Activated CD4-positive, alpha-beta T cell treated with anti-CD3 and anti-CD28 coated beads, Interleukin-2, amount 10 ng/mL, durations not matched to agents 7 days and 5 days (primary cell): ENCODE measurements at places on chromosomes 11 and 22. TPM values are rescaled to one million over a fixed set of nuclear protein-coding genes. Genes with fewer than 3 reads are reported as not detected.
A peak's percentile ranks its signal among the peaks of the same experiment; 100 is the strongest.

- DNase-seq: no peak
Observed at GRCh38 chr11:56977314-56977713, 11.4 kb upstream of the OR5AK2 start.

DNA sequence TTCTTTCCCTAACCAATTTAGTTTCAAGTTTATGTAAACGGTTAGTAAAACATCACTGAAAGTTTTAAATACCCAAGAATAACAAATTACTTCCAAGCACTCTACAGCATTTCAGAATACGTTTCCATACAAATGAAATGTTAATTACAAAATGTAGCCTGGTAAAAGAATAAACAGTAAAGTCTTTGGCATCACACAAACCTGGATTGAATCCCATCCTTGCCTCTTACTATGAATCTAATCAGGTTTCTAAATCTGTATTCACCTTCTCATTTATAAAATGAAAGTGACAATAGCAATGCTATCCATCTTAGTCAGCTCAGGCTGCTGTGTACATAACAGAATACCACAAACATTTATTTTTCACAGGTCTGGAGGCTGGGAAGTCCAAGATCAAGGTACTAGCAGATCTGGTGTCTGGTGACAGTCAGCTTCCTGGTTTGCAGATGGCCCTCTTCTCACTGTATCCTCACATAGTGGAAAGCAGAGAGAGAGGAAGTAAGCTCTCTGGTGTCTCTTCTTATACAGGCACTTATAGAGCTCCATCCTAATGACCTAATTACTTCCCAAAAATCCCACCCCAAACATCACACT lies 19.2 kb downstream of the FAM168A start:
- peak; percentile 10 for DNase-seq

GRCh38 chr22:50274311-50274710 lies 4.1 kb upstream of the MAPK11 start:
- DNase-seq: peak; percentile 59

- DNase-seq: no peak
Observed at GRCh38 chr11:67308031-67308866, 4.9 kb downstream of the SSH3 start.

- DNase-seq: no peak
Observed at GRCh38 chr11:117185736-117186430, 7.3 kb downstream of the SIDT2 start.

DNA sequence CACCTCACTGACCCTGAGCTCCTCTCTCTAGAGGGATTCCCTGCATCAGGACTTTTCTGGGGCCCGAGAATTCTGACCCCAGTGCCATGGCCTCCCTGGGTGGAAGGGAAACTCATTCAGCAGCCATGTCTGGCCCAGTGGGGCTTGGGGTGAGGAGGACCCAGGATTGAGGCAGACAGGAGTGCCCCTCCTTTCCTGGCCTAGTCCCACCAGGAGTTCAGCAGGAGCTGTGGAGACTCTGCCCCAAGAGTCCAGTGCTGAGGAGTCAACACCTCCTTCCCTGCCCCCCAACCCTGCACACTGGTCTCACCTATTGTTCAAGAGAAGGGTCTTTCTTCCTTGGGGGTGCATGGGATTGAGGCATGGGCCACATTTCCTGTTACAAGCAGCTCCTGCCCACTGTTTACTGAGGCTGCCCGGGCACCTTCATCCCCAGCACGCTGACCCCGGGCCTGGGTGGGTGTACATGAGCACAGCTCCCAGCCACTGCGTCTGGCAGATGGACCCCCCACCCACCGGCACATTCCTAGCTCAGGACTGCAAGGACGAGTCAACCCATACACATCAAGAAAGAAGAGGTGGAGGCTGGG lies 33.9 kb downstream of the ALX4 start:
- no peak for DNase-seq

Gene ZBTB16
- 7.6 TPM for total RNA-seq

DNA sequence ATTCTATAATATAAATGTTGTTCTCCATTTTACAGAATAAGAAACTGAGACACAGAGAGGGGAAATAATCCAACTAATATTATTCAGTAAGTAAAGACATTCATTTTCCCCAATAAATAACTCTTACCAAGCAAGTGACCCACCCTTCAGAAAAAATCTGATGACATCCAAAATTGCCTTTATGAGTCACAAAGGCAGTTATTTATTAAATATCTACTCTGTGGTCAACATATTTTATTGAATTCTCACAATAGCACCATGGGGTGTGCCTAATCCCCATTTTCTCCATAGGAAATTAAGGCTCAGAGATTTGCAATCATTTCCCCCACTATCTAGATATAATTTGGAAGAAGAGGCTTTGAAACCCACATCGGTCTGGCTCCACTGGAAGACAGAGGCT lies 161.5 kb upstream of the ISX start:
- DNase-seq: no peak

DNA sequence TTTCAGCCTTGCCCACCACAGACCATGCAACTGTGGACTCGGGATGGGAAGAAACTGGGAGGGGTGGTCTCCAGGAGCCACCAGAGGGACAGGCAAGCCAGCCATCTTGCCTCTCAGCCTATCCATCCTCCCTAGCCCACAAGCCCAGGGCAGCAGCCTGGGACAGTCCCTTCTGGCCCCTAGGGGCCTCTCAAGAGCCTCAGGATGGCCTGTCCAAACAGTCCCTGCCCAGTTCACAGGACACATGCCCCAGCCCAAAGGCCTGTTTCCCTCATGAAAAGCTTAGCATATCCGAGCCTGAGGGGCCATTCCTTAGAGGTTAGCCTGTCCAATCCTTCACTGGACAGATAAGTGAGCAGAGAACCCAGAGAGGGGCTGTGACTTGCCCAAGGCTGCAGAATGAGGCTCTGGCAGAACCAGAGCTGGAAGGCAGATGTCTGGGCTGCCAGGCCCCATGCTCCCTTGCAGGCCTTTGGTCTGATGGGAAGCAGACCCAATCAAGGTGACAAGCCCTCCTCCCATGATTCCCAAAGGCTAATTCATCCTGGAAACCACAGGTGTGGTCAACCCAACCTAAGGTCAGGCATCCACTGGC lies 28.2 kb downstream of the LRRC10B start:
- DNase-seq: no peak

GRCh38 chr11:129224538-129224937 lies 32.4 kb upstream of the ARHGAP32 start:
- DNase-seq: no peak

- DNase-seq: no peak
Observed at GRCh38 chr11:122813894-122814270, 24.4 kb upstream of the CRTAM start.

Gene RCN1
- total RNA-seq: 16.8 TPM

GRCh38 chr11:118079491-118079890 lies 2.6 kb downstream of the TMPRSS4 start:
- DNase-seq: no peak

Gene SLC22A12
- total RNA-seq: not detected

GRCh38 chr11:117146521-117146920 lies 2.4 kb downstream of the PAFAH1B2 start:
- no peak for DNase-seq

DNA sequence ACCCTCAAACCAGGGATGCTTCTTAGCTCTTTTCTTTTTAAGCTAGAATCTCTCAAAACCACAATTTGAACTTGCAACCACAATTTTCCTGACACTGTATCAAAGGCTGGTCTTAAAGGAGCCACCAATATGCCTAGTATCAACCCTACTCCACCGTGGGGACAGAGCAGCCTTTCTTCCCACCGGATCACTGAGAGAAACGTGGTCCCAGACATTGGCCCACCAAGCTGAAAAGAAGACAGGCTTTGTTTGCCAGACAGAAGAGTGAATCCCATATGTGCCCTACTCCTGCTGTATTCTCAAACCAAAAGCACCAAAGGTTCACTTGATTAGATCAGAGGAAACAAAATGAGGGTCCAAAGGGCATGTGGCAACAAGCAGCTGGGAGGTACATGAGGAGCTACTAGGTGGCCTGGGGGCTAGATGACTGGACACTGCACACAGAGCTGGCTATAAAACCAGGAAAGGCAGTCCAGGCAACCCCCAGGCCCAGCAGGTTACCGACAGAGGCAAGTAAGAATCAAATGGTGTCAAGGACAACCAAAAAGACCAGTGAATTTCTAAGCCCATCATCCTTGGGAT lies 3.6 kb upstream of the VWCE start:
- DNase-seq: no peak

DNA sequence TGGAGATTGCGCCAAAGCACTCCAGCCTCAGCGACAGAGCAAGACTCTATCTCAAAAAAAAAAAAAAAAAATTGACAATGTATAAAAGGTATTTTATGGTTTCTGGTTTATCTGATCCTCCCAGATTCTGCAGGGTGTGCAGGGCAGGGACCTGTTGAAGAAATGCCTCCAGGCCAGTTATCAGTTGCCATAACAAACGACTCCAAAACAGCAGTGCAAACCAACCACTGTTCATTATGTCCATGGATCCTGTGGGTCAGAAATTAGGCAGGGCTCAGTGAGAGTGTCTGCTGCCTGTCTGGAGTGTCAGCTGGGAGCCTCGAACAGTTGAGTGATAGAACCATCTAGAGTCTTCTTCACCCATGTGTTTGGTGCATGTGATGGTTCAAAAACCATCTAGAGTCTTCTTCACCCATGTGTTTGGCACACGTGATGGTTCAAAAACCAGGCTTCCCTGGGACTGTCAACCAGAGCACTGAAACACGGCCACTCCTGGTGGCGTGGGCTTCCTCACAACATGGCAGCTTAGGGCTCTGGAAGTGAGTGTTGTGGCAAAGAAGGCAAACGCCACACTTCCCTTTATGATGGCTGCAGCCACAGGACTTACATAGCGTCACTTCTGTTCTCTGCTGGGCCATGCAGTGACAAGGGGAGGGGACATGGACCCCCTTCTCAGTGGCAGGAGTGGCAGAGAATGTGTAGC lies 115.1 kb upstream of the CRYBB3 start:
- DNase-seq: no peak

Gene SCGB1D2
- total RNA-seq: not detected

Gene GGTLC2
- total RNA-seq: not detected

GRCh38 chr11:65211293-65212105 lies 29.8 kb downstream of the CAPN1 start:
- no peak for DNase-seq

DNA sequence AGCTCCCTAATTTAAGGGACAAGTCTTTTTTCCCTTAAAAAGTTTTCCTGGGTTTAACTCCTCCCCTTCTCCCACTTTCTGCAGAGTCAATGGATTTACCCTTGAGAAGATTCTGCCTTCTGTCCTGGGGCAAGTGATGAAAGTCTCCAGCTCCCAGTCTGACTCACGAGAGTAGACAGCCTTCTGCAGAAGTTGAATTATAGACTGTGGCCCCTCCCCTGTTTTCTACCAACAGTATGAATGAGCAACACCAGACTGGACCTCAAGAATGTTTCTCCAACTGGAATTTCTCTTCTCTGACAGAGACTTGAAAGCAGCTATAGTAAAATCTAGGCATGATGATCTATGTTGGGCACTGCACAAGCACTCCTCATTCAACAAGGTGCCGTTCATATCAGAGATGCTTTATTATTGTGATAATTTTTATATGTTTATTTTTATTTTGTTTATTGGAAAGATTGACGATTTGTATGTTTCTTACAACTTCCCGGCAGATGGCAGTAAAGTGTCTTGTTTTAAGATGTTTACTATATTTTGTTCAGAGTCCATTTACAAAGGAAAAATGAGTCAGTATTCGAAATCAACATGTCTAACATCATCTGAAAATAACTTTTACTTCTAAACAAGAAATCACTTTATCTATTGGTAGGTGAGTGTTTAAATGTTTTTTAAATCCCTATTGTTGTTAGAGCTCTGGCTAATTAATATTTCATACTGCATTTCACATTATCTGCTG lies 56.6 kb downstream of the LMO2 start:
- no peak for DNase-seq

DNA sequence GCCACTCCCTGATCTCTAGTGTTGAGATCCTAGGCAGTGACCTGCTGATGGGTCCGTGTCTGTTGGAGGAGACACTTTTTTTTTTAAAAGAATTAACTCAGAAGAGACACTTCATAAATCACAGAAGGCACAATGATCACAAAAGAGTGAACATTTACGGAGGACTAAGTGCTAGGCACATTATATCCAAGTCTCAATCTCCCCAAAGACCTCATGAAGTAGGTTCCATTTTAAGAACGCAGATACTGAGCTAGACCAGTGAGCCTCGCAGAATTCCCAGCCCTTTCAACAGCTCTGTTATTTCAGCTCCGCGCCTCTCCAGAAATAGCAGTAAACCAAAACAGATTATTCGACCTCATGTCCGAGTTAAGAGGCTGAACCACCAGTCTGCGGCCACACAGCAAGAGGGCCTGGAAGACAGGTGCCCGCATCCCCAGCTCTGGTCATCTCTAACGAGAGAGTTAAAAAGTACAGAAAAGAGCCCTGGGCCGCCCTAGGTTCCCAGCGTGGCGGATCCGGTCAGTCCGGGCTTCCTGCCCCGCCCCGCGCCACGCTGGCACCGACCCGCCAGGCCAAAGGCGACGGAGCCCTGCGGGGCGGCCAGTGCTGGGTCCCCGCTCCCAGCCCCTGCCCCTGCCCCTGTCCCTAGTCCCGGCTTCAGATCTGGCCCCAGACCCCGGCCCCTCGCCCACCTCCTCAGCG lies 612 bp downstream of the XBP1 start:
- DNase-seq: peak; percentile 28
